ENCODE measurements at places on chromosomes 1 and 21.

- DNase-seq: no peak
Observed at GRCh38 chr1:86648255-86648654, 56.1 kb upstream of the SH3GLB1 start.

DNA sequence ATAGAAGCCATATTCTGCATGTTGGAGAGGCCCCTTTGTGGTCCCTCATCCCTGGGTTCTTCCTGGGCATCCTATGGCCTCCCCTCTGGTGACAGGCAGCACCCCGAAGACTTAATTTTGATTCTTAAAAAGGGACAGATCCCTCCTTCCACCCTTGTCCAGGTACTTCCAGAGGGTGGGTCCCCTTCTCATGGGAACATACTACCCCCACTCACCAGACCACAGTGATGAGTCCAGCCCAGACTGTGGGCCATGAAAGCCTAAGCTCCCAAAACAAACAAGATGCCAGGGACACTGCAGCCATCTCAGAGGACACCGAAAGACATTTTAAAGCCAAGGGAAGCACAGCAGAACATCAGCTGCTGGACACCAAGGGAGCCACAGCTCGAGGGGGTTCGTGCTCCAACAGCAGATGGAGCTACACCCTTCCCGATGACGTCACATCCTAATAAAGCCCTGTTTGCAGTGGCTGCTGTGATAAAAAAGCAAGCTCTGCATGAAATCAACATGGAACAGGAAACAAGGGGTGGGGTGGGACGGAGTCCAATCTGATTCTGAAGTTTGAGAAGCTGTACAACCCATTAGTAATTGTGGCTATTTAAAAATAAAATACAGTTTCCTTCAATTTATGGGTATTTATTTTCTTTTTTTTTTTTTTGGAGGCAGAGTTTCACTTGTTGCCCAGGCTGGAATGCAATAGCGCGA lies 32.4 kb downstream of the GNB1 start:
- DNase-seq: peak; percentile 84

DNA sequence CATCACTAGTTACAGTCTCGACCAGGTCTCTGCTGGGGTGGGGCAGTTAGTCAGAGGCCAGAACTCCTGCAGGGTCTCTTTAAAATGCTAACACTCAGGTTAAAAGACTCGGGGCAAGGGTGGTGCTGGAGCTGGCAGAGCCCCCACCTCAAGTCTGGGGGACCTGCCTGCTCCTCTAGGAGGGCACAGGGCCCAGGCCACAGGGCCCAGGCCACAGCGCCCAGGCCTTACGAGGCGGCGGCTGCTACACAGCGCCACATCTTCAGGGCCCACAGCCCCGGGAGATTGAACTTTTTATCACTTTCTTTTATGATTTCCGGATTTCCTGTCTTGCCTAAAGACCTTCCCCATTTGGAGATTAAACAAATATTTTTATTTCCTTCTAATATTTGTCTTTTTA lies 10.4 kb downstream of the MPZ start:
- no peak for DNase-seq

DNA sequence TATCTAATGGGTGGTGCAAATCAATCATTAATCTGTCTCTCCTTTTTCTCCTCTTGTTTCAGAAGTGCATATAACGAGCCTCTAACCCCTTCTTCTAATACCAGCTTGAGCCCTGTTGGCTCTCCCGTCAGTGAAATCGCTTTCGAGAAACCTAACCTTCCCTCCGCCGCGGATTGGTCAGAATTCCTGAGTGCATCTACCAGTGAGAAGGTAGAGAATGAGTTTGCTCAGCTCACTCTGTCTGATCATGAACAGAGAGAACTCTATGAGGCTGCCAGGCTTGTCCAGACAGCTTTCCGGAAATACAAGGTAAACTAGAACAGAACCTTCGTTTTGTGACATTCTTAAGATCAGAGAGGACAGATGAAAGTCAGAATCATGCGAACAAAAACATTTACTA lies 25.3 kb upstream of the VAMP3 start:
- no peak for DNase-seq

DNA sequence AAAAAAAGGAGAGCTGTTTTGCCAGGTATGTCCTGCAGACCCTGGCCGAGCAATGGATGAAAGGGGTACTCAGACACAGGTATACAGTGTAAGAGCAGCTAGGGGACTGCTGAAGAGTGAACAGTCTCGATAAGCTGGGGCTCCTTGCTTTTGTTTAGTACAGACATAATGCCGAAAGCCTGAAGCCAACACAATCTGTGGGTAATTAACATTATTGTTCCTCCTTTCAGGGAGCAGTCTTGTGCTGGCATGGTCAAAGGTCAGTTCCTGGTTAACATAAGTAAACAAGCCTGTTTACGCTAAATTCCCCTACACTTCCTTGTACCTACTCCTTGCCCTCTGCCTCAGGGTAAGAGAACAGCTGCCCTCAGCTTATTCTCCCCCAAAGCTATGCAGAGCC lies 272.3 kb upstream of the ST6GALNAC5 start:
- DNase-seq: no peak

GRCh38 chr21:33543505-33544129 lies 779 bp downstream of the SON start:
- DNase-seq: peak; percentile 12

- no peak for DNase-seq
Observed at GRCh38 chr1:208924928-208925327, 658.6 kb upstream of the CAMK1G start.

- DNase-seq: no peak
Observed at GRCh38 chr1:27026621-27027574, 14.2 kb upstream of the TENT5B start.

- no peak for DNase-seq
Observed at GRCh38 chr1:87887100-87887499, 558.4 kb downstream of the LMO4 start.

GRCh38 chr1:22126531-22126930 lies 16.4 kb downstream of the WNT4 start:
- no peak for DNase-seq

GRCh38 chr1:175591083-175591743 lies 152.2 kb downstream of the TNR start:
- DNase-seq: no peak

DNA sequence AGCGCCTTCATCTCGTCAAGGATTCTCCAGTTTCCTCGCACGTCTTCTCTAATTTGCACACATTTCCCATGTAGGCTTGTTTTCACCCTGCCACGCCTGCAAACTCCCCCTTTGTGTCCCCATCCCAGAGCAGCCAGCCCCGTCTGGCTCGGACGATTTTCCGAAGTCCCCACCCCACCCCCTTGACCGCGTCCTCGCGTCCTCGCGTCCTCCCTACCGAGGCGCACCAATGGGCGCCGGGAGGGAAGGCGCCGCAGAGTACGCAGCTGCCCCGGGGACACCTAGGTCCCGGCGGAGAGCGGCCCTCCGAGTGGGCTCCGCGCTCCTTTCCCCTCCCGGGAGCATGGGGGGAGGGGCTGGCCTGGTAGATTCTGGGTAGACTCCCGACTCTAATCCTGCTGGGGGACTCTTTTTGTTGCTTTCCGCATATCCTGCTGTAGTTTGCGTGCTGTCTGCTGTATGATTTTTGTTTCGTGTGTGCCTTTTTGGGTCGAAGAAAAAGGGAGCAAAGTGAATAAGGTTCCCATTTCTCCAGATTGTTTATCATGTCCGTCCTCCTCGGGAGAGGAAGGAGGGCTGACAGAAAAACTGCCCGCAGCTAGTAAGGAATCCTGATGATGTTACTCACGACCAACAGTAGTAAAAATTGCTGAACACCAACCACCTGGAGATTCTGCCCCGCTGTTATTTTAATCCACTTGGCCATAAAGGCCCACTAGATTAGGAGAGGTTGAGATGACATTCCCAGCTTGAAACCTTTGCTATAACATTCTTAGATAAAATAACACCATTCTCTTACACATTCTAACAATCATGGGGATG lies 1.5 kb downstream of the CACHD1 start:
- no peak for DNase-seq

- DNase-seq: no peak
Observed at GRCh38 chr1:183148599-183148998, 37.5 kb upstream of the LAMC2 start.

DNA sequence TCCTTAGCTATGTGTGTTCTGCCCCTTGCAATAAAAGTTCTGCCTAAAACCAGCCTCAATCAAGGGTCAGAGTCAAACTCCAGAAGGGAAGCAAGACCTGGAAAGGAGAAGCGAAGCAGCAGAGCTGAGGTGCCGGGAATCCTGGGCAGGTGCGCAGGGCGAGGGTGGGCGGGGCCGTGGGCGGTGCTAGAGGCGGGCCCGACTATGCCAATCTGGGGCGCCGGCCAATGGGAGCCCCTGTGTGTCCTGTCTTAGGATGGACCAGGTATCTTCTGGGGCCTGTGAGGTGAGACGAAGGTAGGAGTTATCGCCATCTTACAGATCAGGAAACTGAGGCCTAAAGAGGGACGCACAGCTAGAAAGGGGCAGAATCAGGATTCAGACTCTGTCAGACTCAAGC lies 120.3 kb downstream of the PTPRU start:
- no peak for DNase-seq

GRCh38 chr1:22540337-22540736 lies 23.0 kb upstream of the EPHA8 start:
- no peak for DNase-seq

DNA sequence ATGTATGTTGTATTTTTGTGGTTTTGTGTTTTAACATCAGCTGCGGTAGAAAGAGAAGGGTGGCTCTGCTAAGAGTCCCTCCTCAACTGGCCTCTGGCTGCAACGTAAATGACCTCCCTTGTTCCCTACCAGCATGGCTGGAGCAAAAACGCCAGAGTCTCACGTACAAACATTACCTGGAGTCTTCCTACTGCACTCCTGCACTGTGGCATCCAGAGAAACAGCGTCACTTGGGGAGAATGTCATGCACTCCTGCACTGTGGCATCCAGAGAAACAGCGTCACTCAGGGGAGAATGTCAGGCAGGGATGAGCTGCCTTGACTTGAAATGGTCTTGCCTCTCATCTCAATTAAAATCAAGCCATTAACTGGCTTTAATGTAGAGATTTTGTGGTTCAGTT lies 314.2 kb downstream of the KIF26B start:
- DNase-seq: no peak

DNA sequence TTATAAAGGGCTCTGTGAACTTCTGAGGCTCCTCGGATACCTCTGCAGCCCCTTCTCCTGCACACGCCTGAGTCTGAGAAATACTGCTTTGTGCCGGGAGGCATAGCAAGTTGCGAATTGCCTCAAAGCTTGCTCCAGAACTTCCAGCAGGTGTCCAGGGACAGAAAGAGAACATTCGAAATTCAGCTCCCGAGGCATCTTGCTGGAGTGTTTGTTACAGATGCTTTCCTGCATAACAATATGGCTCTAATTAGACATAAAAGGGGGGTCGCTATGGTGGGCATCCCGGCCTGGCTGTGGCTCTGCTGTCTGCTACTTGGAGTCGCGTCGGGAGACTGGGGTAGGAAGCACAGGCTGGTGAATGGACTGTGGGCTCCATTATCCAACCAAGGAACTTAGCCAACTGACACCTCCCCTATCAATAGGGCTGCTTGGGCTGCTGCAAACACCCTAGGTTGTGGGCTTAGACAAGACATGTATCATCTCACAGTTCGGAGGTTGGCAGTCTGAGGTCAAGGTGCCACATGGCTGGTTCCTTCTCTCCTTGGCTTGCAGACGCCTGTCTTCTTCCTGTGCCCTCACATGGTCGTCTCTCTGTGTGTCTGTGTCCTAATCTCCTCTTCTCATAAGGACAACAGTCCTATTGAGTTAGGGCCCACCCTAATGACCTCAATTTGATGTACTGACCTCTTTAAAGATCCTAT lies 607.0 kb downstream of the NPHP4 start:
- no peak for DNase-seq

DNA sequence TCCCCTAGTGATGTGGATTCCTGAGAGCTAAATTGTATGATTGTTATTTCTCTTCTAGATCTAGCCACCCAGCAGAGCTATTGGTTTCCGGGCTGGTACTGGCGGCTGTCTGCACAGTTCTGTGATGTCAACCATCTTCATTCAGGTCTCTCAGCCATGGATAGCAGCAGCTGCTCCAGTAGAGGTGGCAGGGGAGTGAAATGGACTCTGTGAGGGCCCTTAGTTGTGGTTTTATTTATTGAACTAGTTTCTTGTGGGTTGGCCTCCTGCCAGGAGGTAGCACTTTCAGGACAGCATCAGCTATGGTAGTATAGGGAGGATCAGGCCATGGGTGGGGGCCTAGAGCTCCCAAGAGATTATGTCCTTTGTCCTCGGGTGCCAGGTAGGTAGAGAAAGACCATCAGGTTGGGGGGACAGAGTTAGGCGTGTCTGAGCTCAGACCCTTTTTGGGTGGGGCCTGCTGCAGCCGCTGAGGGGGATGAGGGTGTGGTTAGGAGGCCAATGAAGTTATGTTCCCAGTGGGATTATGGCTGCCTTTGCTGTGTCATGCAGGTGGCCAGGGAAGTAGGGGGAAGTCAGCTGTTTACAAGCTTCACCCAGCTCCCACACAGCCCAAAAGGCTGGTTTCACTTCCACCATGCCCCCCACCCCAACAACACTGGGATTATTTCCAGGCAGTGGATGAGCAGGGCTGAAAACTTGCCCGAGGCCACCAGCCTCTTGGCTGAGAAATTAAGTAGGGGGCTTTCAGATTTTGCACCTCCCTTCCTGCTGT lies 55.1 kb upstream of the RGS4 start:
- DNase-seq: no peak

DNA sequence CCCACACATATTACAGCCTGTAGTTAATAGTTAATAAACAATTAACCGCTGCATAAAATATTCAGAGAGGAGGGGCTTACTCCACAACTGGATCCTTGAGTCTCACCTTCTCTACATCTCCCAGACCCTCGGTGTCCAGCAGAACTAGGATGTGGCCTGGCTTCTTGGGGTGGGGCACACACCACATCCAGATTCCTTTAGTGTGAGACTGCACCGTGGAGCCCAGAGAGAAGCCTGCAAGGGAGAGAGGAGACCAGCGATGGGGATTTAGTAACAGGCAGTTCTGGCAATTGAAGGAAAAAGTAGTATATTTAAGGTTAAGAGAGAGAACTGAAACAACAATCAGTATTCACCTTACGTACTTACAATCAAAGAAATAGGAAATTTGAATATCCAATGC lies 4.9 kb downstream of the GBP1 start:
- DNase-seq: no peak

GRCh38 chr1:54583307-54583686 lies 35.3 kb downstream of the ACOT11 start:
- DNase-seq: no peak

- no peak for DNase-seq
Observed at GRCh38 chr1:6256645-6257044, 4.3 kb downstream of the GPR153 start.

DNA sequence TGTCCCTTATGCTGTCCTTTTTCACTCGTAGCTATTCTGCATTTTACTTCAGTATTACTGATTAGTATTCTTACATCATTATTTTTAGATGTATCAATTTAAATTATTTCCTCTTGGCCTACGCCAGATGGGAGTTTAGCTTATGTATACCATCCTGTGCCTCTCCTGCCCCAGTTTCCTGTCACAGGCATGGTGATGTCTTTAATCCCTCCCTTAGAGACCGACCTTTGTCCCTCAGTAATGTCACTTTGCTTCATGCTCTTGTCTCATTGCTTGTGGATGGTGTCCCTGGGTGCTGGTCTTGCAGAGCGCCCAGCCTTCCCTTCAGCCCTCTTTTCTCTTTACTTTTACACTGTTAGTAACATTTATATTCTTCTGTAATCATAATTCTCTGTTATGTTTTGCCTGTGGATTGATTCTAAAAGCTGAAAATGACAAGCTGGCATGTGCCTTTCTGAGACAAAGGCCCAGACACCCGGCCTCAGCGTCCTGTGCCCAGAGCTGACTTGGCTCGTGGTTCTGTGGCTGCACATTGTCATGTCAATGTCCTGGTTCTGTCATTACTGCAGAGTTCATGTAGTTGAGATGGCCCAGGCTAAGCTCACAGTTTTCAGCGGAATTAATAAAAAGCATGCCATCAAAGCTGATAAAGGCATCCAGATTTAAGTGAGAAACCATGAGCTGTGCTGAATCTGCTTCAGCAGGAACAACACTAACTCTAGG lies 100.7 kb downstream of the MTR start:
- DNase-seq: no peak

Measured in hematopoietic multipotent progenitor cell (in vitro differentiated cells).